T-helper 2 cell treated with Interferon-gamma antibody and Interleukin-4, amounts not matched to agents 5 μg/mL and 100 μg/mL, for 36 hours (primary cell): ENCODE measurements at places on chromosomes 13 and 19.

- DNase-seq, result no peak
Observed at GRCh38 chr13:112159575-112160547, 92.9 kb downstream of the SOX1 start.

- DNase-seq, result no peak
Observed at GRCh38 chr13:89097994-89098393, 1426.8 kb downstream of the SLITRK5 start.

DNA sequence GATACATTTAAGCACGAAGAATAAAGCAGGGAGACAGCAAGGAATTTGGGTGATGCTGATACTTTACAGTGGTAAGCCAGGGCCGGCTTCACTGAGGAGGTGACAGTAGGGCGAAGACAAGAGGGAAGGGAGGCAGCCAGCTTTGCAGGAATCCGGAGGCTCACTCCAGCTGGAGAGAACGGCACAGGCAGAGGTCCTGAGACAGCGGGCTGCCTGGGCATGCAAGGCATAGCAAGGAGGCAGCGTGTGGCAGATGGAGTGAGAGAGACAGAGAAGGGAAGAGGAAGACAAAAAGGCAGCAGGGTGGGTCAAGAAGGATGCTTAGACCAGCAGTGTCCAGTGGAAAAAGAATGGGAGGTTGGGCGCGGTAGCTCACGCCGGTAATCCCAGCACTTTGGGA, 83.2 kb upstream of the WASF3 start:
- no peak for DNase-seq

- no peak for DNase-seq
Observed at GRCh38 chr13:80814541-80814940, 473.6 kb upstream of the SPRY2 start.

GRCh38 chr13:34420702-34421346, 521.2 kb upstream of the NBEA start:
- no peak for DNase-seq

GRCh38 chr13:75071395-75071794, 410.6 kb downstream of the TBC1D4 start:
- no peak for DNase-seq

DNA sequence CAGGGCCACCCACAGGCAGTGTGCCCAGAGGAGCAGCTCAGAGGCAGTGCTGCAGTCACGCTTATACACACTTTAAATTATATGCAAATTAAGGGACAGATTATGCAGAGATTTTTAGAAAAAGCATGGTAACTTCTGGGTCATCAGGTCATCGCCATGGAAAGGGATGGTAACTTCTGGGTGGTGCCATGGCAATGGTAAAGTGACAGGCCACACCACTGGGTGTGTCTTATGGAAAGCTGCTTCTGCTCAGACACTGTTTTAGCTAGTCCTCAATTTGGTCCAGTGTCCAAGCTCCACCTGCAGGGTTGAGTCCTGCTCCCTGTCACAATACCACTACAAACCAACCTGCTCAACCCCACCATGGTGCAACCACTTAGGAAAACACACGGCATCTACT, 29.9 kb upstream of the LSM14A start:
- DNase-seq, result no peak

- no peak for DNase-seq
Observed at GRCh38 chr19:45637890-45638667, 1.1 kb downstream of the EML2 start.

- no peak for DNase-seq
Observed at GRCh38 chr13:45828256-45828968, 23.1 kb downstream of the SIAH3 start.

- DNase-seq, result no peak
Observed at GRCh38 chr19:49272204-49272603, 52.8 kb downstream of the SLC6A16 start.

- peak; percentile 71 for DNase-seq
Observed at GRCh38 chr19:10230861-10231611, at the start of gene S1PR2. Gene S1PR2, minus strand, starts transcription at chr19:10231331. Its CDS starts 6,426 bp downstream, at chr19:10224905.

DNA sequence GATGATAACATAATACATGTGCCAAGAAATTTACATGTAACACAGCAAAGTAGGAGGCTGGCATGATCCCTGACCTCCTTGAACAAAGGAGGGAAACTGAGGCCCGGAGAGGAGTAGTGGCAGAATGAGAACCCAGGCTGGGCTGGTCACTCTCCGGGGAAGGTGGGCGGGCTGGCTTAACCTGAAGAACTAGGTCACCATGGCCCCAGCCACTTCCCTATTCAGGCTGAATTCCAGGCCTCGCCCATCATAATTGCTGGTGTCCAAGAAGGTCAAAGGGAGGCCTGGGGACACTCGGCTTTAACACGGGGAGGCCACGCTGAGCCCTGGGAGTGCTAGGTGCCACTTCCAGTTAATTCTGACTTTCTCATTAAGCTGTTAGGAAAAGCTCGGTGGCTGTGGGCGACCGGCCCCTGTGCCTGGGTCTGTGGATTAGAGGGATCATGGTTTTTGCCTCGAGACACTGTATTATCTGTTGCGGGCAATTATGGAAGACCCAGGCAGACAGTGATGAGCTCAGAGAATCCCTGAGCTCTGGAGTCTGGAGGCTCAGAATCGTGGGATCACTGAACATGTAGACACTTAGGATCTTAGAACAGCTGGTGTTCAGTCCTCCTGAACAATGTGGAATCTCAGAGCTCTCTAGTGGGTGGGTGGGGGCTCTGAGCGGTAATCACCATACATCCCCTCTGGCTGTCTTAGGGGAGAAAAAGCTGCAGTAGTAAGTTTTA, 5.0 kb upstream of the TINCR start:
- no peak for DNase-seq

DNA sequence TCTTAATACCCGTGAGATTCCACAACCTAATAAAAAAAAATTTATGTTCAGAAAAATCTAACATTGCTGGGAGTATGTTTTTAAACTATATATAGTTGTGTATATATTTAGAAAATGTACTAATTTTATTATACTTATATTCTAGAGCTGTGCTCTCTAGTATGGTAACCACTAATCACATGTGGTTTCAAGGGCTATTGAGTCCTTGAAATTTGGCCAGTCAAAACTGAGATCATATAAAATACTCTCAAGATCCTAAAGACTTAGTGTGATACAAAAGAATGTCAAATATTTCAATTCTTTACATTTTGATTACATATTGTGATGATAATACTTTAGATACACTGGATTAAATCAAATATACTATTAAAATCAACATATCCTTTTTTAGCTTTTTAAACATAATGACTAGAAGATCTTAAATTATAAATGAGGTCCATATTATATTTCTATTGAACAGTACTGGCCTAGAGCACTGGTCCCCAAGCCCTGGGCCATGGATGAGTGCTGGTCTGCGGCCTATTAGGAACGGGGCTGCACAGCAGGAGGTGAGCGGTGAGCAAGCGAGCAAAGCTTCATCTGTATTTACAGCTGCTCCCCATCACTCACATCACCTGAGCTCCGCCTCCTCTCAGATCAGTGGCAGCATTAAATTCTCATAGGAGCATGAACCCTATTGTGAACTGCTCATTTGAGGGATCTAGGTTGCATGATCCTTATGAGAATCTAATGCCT, 176.5 kb upstream of the NBEA start:
- DNase-seq, result no peak

- peak; percentile 83 for DNase-seq
Observed at GRCh38 chr19:39406656-39407409, at the start of gene ZFP36. Gene ZFP36, plus strand, starts transcription at chr19:39406847. Its CDS starts 58 bp downstream, at chr19:39406905.

GRCh38 chr13:99978799-99979452, 2.7 kb upstream of the ZIC2 start:
- no peak for DNase-seq

DNA sequence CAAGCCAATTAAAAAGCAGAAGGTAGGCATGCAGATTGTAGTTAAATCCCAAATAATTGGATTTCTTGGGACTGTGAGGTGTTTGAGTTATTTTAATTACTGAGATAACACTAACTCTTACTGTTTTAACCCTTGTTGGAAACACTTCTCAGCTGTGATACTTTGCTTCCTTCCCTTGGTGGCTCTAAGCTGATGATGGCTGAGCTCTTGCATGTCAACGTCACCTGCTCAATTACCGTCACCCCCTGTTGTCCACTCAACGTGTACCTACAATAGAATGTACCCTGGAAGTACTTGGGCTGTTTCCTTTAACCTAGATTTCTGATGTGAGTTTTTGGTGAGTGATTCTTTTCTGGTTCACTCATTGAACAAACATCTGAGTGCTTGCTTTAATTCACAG, 303.4 kb downstream of the SLC7A1 start:
- no peak for DNase-seq

DNA sequence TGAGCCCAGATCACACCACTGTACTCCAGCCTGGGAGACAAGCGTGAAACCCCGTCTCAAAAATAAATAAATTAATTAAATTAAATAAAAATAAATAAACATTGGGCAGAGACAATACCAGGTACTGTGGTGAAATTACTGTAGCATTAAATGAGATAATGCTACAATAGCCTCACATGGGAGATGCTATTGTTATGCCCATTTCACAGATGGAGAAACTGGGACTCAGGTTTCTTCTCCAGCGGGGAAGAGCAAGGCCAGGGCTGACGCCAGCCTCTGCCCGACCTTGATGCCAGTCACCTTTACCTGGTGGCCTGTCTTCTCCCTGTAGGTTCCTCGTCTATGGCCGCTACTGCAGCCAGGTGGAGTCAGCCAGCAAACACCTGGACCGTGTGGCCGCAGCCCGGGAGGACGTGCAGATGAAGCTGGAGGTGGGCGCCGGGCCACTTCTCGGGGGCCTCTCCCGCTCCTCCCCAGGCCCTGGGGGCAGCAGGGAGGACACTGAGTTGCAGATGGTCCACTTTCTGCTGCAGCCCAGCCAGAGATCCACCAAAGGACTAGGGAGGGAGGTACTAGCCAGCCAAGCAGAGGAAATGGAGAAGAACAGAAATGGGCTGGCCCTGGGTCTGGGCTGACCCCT, 53.9 kb downstream of the VAV1 start:
- DNase-seq, result no peak

GRCh38 chr13:64639206-64639605, 2590.9 kb downstream of the PCDH9 start:
- no peak for DNase-seq

DNA sequence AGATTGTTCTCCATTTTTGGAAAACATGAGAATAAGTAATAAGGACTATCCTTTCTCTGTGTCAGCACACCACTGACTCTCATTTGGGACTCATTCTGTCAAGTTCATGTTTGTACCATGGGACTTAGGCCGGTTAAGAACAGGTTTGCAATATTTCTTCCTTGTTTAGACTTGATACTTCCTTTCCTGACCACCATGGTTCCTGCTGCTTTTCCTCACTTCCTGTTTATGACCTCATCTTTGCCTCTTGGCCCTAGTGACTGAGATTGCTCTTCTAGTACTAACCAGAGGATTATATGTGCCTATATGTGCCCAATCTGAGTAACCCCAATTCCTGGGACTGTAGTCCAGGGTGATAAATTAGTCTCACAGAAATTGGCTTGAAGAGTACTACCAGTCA, 32.5 kb upstream of the NDFIP2 start:
- DNase-seq, result no peak

DNA sequence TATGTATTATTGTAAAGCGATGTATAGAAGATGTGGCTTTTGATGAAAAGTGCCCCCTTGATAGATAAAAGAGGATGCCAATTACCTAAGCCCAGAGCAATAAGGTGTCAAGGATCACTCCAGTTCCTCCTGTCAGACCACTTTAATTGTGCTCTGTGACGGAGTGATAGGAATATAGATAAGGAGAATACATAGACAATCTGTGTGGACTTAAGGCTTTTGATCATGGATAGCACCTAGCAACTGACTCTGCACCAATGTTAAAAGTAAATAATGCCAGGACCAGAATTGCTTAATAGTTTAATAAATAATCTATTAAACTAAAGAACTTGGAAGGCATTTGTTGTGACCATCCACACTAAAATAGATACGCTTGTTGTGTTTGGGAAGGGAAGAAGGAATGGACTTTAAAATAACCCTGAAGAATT, 390.7 kb upstream of the ARGLU1 start:
- DNase-seq, result no peak
